ENCODE measurements at places on chromosomes 1 and 21.
A peak's percentile ranks its signal among the peaks of the same experiment; 100 is the strongest.

GRCh38 chr1:116256286-116256649 is 116.8 kb upstream of the ATP1A1 start:
- DNase-seq, result no peak

DNA sequence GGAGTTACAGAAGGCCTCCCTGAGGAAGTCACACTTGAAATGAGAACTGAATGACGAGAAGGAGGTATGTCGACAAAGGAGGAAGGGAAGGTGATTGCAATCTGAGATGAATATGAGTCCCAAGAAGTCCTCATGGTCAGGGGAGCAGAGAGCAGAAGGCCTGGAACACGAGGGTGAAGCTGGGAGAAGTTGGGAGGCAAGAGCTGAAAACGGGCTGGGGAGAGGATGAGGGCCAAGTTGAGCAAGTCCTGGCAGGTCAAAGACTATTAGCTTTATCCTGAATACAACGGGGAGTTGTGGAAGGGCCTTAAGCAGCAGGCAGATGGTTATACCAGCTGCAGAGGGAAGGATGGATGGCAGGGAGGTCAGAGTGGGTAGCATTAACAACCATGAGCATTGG is 89.5 kb downstream of the KCNJ15 start:
- DNase-seq, result no peak

GRCh38 chr1:180444522-180444921 is 57.9 kb downstream of the ACBD6 start:
- DNase-seq, result no peak

DNA sequence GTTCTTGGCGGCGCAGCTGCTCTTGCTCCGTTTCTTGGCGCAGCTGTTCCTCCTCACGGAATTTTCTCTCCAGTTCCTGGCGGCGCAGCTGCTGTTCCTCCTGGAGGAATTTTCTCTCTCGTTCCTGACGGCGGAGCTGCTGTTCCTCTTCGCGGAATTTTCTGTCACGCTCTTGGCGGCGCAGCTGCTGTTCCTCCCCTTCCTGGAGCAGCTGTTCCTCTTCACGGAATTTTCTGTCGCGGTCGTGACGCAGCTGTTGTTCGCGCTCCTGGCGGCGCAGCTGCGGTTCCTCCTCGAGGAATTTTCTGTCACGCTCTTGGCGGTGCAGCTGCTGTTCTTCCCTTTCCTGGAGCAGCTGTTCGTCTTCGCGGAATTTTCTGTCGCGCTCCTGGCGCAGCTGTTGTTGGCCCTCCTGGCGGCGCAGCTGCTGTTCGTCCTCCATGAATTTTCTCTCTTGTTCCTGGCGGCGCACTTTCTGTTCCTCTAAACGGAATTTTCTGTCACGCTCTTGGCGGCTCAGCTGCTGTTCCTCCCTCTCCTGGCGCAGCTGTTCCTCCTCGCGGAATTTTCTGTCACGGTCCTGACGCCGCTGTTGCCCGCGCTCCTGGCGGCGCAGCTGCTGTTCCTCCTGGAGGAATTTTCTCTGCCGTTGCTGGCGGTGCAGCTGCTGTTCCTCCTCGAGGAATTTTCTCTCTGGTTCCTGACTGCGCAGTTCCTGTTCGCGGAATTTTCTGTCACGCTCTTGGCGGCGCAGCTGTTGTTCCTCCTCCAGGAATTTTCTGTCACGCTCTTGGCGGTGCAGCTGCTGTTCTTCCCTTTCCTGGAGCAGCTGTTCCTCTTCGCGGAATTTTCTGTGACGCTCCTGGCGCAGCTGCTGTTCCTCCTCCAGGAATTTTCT is 7.0 kb downstream of the TCHH start:
- DNase-seq, result no peak

- DNase-seq, result no peak
Observed at GRCh38 chr1:8540971-8541370, 223.1 kb downstream of the SLC45A1 start.

DNA sequence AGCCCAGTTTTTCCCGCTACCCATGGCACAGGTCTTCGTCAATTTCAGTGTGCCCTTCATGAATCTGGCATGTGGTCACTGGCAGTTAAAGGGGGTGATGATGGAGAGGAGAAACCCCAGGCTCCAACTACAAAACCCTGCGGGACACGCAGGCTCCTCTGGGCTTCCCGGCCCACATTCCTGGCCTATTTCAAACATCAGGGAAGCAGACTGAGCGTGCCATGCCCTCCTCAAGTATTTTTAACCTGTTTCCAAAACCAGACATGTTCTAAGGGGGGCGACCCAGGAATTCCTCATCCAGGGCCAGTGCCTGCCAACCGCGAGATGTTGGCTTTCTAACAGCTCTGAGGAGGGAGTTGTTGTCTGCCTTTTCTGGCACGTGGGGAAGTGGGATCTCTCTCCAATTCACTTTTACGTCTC is 85.1 kb downstream of the CAPZB start:
- DNase-seq, result no peak

- DNase-seq, result no peak
Observed at GRCh38 chr21:37208056-37208721, 58.9 kb downstream of the VPS26C start.

GRCh38 chr1:156804572-156805243 is 11.9 kb downstream of the SH2D2A start:
- no peak for DNase-seq

DNA sequence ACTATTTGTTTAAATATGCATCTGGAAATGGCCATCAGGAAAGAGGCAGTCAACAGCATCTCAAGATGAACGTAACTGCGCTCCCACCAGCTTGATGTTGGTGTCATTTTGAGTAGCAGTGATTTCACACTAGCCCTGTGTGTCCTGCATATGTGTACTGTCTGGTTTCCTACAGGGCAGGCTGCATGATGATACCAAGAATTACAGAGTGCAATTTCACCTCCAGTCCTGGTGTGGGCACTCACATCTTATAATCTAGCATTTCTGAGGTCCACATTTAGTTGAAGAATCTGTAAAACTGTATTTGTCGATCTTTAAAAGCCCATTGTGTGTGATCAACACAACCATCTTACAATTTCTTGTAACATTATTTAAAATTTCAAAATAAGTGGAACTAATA is 336.4 kb downstream of the PAPPA2 start:
- no peak for DNase-seq

DNA sequence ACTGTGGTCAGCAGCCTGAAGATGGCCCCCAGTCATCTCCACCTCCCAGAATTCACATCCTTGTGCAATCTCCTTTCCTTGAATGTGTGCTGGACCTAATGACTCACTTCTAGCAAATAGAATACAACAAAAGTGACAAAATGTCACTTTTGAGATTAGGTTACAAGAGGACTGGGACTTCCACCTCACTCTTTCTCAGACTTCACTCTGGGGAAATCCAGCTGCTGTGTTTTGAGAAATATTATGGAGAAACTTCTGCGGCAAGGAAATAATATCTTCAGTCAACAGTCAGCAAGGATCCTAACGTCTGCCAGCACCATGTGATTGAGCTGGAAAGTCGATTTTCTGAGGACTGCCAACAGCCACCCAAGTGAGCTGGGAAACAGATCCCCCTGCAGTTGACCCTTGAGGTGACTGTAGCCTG is 70.5 kb upstream of the GADD45A start:
- no peak for DNase-seq

GRCh38 chr1:165288350-165289120 is 68.0 kb downstream of the LMX1A start:
- no peak for DNase-seq

- DNase-seq, result peak; percentile 84
Observed at GRCh38 chr1:24201941-24202440, 14.9 kb upstream of the IFNLR1 start.

DNA sequence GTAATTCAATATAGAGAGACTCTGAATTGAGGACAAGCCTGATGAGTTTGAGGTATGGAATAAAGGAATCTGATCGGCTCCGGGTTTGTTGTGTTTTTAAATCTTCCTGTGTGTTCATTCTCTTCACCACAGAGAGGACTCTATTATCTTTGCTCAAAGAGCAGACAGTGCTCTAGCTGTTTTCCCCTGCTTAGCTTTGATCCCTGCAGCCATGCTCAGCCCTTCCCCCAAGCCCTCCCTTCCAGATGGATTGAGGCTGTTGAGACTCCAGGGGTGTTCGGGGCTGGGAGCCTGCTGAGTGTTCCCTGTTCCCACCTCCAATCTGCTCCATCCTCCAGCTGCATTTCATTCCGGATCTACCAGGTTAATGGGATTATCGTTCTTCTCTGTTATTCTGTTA is 74.2 kb upstream of the CXADR start:
- DNase-seq, result no peak

DNA sequence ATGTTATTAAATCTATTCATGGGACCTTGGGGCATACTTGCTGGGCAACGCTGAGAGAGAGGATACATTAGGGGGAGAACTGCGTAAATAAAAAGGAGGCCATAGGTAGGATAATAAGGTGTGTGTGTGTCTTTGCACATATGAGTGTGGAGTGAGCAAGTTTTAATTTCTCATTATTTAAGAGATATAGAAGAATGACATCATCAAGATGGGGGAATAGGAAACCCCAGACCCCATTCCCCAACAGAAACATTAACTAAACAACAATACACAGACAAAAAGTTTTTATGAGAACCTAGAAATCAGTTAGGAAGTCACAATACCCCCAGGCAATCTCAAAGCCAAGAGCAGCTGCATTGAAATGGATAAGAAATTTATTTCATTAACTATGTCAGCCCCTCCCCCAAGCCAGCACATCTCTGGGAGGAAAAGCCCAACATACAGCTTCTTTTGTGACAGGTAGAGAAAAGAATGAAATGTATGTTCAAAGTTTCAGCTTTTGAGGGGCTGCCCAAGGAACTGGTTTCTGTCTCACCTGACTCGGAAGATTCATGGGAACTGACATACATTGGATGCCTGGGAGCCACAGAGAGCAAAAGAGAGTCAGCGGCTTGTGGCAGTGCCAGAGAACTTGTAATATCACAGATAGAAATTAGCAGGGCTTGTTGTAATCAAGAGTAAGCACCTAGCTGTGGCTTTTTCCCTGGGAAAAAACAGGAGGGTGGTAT is 234.3 kb upstream of the NFIA start:
- DNase-seq, result no peak

- DNase-seq, result peak; percentile 13
Observed at GRCh38 chr21:25790122-25790877, 55.5 kb downstream of the GABPA start.

DNA sequence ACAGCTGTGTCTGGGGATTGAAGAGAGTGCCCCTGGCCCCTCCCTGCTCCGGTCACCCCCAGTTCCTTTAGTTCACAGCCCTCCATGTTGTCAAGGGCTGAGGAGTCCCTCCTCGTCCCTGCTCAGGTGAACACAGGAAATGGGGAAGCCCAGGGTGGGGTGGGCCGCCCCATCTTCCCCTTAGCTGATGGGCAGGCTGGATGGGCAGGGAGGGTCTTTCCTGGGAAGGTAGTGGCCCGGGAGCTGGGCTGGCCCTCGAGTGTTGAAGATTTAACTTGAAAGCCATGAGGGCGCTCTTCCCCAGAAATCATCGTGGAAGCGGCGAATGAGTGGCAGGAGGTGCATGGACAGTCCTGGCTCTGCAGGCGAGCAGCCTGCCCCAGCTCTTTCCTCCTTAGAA is 18.3 kb upstream of the NPHP4 start:
- DNase-seq, result no peak

- DNase-seq, result no peak
Observed at GRCh38 chr1:38303843-38304242, 257.2 kb upstream of the POU3F1 start.
